ENCODE measurements at places on chromosomes 6 and 20. TPM values are rescaled to one million over a fixed set of nuclear protein-coding genes. Genes with fewer than 3 reads are reported as not detected.

Gene RAB32
- 17.9 TPM for total RNA-seq

Gene HCK
- 2.1 TPM for total RNA-seq

Gene DLK2
- total RNA-seq = not detected

Gene KCNK5
- 31.0 TPM for total RNA-seq

DNA sequence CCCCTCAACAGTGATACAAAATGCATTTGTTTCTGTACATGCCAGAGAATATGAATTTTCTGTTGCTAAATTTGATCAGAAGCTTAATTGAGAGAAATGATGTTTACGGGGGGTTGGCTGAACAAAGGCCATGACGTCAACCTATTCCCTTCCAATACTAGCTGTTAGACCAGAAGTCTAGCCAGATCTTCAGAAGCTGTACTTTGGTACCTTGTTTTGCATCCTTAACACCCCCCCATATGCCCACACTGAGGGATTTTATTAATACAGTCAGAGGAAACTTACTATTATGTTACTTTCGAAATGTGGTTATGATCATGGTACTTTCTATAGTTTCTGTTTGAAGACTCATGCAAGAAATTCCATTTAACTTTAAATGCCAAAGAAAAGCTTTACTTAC lies 3.1 kb downstream of the NCOA7 start:
- DNase-seq = no peak

DNA sequence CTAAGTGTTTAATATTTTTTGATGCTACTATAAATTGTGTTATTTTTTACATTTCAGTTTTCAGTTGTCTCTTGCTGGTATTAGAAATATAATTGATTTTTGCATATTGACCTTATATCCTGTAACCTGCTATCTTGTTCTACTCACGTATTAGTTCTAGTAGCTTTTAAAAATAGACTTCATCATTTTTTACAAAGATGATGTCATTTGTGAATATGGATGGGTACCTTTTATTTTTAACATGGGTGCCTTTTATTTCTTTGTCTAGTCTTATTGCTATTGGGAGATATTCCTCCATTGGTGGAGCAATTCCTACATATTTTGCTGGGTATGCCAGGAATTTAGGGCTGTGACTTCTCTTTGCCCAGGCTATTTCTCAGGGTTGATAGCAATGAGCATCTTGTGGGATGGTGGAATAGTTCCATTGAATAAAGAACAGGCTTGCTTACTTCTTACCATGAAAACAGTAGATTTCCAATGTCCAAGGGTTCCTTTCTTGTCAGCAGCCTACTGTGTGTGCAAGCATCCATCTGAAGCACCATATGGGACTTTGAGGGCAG lies 149.7 kb downstream of the CARMIL1 start:
- DNase-seq = no peak

GRCh38 chr6:11865680-11866300 lies 87.2 kb upstream of the ADTRP start:
- no peak for DNase-seq

- no peak for DNase-seq
These were observed 46.3 kb downstream of the HBS1L start for GRCh38 chr6:135008072-135008940.

DNA sequence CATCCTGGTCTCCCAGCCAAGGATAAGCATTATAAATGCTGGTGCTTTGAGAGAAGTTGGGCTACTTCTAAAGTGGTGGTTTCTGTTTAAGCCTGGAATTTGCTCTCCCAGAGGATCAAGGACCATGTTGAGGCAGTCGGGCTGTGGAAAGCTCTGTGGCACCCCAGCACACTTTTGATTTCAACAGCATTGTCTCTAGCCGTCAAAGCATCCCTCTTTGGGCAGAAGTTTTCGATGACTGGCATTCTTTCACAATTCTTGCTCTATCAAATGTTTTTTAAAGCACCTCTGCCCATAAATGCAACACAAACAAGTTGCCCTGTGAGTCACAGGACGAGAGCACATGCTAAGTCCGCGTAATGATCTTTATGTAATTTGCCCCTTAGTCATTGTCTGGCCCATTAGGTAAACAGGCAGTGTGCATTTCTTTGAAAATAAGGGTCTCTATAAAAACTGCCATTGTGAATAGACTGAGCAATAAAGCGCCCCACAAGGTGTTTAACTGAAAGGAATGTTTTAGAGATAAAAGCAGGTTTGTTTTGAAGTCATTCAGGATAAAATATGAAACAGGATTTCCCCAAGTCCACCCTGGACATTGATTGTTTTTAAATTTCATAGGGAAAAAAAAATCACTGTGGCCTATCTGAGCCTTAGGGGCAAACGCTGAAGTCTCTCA lies 44.7 kb upstream of the FOXQ1 start:
- no peak for DNase-seq

- DNase-seq = no peak
These were observed 6.9 kb downstream of the FAM184A start for GRCh38 chr6:119071576-119071975.

DNA sequence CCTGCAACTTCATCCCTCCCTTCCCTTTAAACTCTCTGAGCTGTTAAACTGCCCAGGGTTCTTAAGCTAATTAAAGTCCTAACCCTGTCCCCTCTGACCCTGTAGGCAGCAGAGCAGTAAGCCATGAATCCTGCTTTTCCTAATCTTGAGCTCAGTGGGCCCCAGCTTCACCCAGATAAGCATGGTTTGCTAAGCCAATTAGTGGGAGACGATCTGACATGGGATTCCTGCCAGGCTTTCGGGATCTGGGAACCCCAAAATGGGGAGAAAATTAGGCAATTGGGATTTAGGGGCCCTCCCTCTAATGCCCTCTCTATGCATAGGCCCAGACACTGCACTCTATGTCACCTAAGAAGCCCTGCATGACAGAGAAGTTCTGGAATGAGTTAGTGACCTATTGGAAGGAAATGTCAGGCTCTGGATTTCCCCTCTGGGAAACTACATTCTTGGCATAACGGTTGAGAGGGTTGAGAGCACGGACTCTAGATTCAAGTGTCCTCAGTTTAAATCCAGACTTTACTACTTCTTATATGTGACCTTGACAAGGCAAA lies 4.6 kb downstream of the XKR7 start:
- DNase-seq = no peak

DNA sequence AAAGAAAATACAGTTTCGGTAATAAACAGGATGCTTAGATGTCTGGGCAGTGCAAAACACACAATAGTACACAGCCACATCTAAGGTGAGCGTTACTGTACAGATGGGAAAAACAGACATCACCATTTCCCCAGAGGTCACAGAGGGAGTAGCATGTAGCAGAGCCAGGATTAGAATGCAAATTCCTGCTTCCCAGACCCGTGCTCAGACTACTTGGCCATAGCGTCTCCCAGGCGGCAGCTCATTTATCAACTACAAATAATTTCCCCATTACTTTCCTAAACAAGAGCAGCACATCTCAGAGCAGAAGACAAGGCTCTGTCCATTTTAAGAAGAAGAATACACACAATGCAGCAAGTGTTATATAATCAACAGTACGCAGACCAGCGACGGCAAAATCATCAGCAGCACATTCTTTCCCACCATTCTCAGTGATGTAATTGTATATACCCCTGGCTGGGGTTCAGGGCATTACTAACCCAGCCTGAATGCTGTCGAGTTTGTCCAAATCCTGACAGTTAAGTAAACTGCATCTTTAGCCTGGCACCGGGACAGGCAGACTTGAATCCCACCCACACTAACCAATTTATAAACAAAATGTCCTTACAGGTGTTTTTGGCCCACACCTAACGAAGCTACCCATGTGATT lies 61.9 kb downstream of the CNKSR3 start:
- no peak for DNase-seq

DNA sequence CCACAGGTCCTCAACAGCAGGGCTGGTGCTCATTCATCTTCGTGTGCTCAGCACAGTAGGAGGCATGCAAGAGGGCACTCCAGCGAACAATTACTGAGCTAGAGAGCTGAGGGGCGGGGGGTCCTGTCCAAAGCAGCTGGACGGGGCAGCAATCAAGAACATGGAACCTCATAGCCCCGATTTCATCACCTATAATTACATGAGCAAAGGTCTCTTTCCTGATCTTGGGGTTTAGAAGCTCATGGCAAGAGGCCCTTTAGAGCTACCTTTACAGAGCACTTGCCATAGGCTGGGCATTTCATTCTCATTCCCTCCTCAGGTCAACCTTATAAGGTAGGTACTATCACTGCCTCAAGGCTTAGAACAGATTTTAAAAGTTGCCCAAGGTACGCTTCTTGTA lies 10.4 kb downstream of the MOCS1 start:
- DNase-seq = no peak

DNA sequence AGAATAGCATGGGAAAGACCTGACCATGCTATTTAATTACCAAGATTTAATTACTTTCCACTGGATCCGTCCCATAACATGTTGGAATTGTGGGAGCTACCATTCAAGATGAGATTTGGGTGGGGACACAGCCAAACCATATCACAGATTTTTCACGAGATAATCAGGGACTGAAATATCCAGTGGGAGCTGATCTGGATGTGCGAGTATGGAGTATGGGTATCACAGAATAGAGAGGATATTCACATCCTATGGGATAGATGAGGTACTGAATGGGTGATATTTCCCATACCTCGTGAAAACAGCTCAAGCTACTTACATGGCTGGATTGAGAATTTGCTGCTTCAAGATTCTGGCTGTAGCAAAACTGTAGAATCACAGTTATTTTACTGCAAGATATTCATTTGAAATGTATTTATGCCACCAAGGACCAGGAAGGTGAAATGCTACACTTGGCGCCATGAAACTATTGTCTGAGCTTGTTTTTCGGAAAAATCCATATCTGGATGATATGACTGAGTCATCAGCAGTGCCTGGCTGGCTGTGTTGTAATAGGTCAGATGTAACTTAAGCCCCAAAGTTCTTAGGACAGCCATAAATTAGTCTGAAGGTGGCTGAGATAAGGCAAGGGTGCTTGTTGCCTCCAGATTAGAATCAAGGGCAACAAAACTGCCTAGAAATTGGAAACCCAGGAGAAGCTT lies 29.8 kb downstream of the KCNS1 start:
- DNase-seq = no peak

DNA sequence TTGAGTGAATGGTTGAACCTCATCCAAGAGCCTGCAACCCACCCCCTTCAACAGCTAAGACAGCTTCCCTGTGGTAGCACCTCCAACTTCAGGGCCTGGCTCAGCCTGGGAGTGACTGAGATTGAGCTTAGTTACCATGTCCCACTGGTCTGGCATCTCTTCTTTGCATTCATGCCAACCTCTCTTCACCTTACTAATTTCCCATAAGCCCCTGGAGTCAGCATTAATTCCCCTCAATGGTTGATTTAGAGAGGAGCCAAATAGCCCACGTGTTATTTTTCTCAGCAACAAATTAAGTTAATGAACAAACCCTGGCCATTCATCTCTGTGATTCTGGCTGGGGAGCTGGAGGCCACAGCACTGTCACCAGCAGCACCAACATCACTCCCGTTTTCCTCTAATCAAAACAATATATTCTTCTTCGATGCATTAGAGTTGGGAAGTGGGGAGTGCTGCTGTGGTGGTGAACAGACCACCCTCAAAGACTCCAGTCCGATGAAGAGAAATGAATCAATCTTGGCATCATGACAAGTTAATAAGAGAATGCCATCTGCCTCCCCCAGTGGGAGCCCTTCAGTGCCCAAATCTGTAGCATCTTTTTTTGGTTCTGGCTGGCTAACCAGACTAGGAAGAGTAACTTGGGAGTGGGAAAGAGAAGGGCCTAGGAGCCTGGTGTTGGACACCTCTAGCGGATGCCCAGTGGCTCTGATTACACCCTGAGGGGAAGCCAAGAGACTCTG lies 316.9 kb upstream of the RNF24 start:
- no peak for DNase-seq

GRCh38 chr6:38354905-38355304 lies 284.8 kb downstream of the BTBD9 start:
- DNase-seq = no peak
